Left lung (tissue), 14 donors: ENCODE measurements at places on chromosomes 5 and 9. TPM values are rescaled to one million over a fixed set of nuclear protein-coding genes. Genes with fewer than 3 reads are reported as not detected.

GRCh38 chr5:112143690-112144089 lies 275.4 kb downstream of the EPB41L4A start:
- no peak overlapping the region for H3K27ac ChIP-seq
- no peaks in the 10 kb centered on the region for H3K27me3 ChIP-seq
- H3K4me1 ChIP-seq = peaks cover 6% of the 10 kb centered on the region

GRCh38 chr5:119897537-119898370 lies 268.4 kb downstream of the FAM170A start:
- peaks cover 2% of the 10 kb centered on the region for H3K4me1 ChIP-seq
- no peak overlapping the region for H3K27ac ChIP-seq
- DNase-seq = no peak
- no peaks in the 10 kb centered on the region for H3K36me3 ChIP-seq

- H3K36me3 ChIP-seq = no peaks in the 10 kb centered on the region
- H3K4me1 ChIP-seq = peaks cover 26% of the 10 kb centered on the region
- H3K27me3 ChIP-seq = no peaks in the 10 kb centered on the region
- peak overlapping the region; percentile 93 for H3K27ac ChIP-seq
Measured at GRCh38 chr5:154753792-154754191, 1.4 kb upstream of the LARP1 start.

DNA sequence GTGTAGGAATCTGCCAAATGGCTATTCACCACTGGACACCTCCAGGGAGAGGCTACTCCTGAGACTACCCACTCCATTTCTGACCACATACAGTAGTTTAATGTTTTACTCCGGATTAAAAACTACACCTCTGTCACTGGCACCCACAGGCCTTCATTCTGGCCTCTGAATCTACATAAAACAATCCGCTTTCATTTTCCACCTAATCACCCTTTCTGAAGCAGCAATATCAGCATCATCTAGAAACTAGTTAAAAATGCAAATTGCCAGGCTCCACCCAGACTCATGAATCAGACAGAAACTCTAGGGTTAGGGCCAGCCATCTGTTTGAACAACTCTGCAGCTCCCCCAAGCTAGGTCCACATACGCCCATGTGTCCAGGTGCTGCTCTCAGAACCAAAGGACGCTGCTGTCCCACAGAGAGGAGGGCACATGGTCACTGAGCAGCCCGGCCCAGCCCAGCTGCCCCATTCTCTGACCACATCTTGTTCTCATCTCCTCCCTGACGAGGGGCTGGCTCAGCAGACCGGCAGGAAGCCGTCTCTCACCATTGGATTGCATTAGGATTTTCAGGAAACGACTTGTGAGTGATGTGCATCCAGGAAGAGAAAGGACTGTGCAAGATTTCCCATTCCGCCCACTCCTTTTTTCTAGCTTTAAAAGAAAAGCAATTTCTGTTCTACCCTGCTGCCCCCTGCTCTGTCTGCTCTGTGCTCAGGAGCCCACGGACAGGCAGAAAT lies 34.7 kb downstream of the ADAM19 start:
- H3K4me3 ChIP-seq = no peak overlapping the region
- H3K27me3 ChIP-seq = no peaks in the 10 kb centered on the region
- DNase-seq = no peak
- peak overlapping the region; percentile 81 for H3K27ac ChIP-seq
- peaks cover 26% of the 10 kb centered on the region for H3K4me1 ChIP-seq

GRCh38 chr5:152427721-152428120 lies 22.6 kb upstream of the NMUR2 start:
- H3K4me3 ChIP-seq = no peak overlapping the region
- no peak for DNase-seq

DNA sequence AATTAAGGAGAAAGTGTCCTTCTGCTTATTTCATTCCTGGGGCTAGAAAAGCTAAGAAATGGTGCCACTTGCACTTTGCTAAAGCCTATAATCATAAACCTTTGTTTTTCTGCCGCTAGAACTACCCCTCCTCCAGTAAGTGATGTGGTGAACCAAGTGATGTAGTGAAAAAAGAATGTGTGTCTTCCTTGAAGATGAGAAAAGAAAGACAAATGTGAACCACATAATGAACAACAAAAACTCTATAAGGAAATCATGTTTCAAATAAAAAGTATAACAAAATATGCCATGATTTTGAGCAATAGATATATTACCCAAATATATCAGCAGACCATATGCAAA lies 179.0 kb upstream of the SGCD start:
- H3K4me3 ChIP-seq = no peak overlapping the region
- H3K27me3 ChIP-seq = no peaks in the 10 kb centered on the region
- H3K36me3 ChIP-seq = no peaks in the 10 kb centered on the region
- no peaks in the 10 kb centered on the region for H3K4me1 ChIP-seq
- no peak overlapping the region for H3K27ac ChIP-seq

- no peak overlapping the region for H3K27ac ChIP-seq
- DNase-seq = no peak
Measured at GRCh38 chr5:28748446-28748845, 1710.1 kb upstream of the CDH9 start.

DNA sequence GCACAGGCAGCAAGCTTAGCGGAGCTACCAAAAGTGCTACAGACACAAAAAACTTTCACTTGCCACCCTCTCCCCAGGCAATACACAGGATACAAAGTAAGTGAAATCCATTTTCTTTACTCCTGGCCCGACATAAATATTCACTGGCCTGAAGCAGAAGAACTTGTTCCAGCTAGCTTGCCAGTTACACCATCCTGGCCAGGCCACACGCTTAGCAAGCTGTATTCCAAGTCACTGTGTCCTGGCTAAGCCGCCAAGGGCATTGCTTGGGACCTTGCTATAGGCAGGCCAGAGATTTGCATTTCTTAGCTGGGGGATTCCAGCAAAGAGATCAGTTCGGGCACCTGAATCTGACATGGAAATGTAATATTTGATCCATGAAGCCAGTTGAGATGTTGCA lies 71.0 kb upstream of the SLC1A3 start:
- H3K4me1 ChIP-seq = no peaks in the 10 kb centered on the region
- H3K27ac ChIP-seq = no peak overlapping the region
- no peaks in the 10 kb centered on the region for H3K27me3 ChIP-seq

GRCh38 chr5:73303148-73304079 lies 130.4 kb downstream of the TMEM174 start:
- H3K4me1 ChIP-seq = peaks cover 9% of the 10 kb centered on the region
- H3K27ac ChIP-seq = no peak overlapping the region
- H3K27me3 ChIP-seq = peaks cover 76% of the 10 kb centered on the region
- DNase-seq = no peak
- no peak overlapping the region for H3K4me3 ChIP-seq
- no peaks in the 10 kb centered on the region for H3K36me3 ChIP-seq

GRCh38 chr5:53779541-53779981 lies 219.1 kb downstream of the NDUFS4 start:
- no peaks in the 10 kb centered on the region for H3K27me3 ChIP-seq
- H3K36me3 ChIP-seq = no peaks in the 10 kb centered on the region
- no peak for DNase-seq
- no peak overlapping the region for H3K4me3 ChIP-seq
- peak overlapping the region; percentile 33 for H3K27ac ChIP-seq
- H3K4me1 ChIP-seq = no peaks in the 10 kb centered on the region

DNA sequence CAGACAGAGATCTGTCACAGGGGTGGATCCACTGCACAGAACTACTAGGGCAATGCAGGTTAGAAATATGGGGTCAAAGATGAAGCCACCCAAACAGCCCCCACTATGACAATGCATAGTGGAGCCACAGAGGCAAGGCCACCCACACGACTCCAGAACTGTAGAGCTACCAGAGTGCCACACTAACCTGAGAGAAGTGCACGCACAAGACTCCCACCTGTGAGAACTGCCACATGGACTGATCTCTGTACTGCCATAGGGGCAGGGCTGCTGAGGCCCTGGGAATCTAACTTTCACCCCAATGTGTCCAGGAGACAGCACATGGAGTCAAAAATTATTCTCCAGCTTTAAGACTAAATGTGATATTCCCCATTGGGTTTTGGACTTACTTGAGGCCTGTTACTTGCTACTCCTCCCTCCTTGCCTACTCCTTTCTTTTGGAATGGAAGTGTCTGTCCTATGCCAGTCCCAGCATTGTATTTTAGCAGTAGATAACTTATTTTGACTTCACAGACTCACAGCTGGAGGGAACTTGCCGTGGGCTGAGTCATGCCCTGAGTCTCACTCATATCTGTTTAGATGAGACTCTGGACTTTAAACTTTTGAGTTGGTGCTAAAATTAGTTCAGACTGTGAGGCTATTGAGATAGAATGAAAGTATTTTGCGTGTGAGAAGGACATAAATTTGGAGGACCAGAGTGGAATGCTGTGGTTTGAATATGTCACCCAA lies 853.3 kb downstream of the MAT2B start:
- H3K27me3 ChIP-seq = no peaks in the 10 kb centered on the region
- no peaks in the 10 kb centered on the region for H3K36me3 ChIP-seq
- H3K4me1 ChIP-seq = no peaks in the 10 kb centered on the region
- H3K4me3 ChIP-seq = no peak overlapping the region
- no peak overlapping the region for H3K27ac ChIP-seq

GRCh38 chr5:39977066-39977655 lies 552.4 kb upstream of the DAB2 start:
- no peaks in the 10 kb centered on the region for H3K36me3 ChIP-seq
- H3K4me1 ChIP-seq = no peaks in the 10 kb centered on the region
- H3K4me3 ChIP-seq = no peak overlapping the region
- H3K27ac ChIP-seq = no peak overlapping the region

DNA sequence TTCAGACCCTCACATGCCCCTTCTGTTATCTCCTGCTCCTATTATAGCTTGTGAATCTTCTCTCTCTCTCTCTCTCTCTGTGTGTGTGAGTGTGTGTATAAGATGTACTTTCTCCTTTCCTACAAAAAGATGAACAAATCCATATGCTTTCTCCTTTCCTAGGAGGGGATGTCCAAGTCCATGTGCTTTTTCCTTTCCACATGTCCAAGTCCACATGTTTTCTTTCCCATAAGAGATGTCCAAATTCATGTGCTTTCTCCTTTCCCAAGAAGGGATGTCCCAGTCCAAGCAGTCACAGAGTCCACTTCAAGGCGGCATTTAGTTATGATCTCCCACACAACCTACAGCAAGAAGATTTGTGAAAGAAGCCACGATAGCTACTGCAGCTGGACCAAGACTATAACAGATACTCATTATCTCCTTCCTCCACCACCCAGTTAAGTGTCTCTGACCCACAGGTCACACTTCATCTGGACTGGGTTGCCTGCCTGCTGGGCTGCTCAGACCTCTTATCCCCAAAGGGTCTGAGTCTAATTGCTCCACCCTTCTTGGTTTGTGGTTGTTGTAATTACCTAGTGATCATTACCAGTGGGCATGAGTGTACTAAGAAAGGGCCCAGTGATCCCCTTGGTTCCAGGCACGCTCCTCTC lies 18.4 kb upstream of the FOXI1 start:
- H3K27ac ChIP-seq = no peak overlapping the region
- peaks cover 43% of the 10 kb centered on the region for H3K36me3 ChIP-seq
- H3K27me3 ChIP-seq = no peaks in the 10 kb centered on the region
- no peak for DNase-seq
- no peaks in the 10 kb centered on the region for H3K4me1 ChIP-seq

DNA sequence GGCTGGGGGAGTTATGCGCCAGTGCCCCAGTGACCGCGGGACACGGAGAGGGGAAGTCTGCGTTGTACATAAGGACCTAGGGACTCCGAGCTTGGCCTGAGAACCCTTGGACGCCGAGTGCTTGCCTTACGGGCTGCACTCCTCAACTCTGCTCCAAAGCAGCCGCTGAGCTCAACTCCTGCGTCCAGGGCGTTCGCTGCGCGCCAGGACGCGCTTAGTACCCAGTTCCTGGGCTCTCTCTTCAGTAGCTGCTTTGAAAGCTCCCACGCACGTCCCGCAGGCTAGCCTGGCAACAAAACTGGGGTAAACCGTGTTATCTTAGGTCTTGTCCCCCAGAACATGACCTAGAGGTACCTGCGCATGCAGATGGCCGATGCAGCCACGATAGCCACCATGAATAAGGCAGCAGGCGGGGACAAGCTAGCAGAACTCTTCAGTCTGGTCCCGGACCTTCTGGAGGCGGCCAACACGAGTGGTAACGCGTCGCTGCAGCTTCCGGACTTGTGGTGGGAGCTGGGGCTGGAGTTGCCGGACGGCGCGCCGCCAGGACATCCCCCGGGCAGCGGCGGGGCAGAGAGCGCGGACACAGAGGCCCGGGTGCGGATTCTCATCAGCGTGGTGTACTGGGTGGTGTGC lies at the start of gene RXFP3:
Gene RXFP3 (plus strand): TSS at position 6 of the 636 bp plus-strand sequence. CDS start 355 bp downstream, at position 361.
- H3K4me3 ChIP-seq = peak within 1 kb of the TSS; percentile 15
- no peaks in the 10 kb centered on the region for H3K36me3 ChIP-seq
- H3K27ac ChIP-seq = no peak within 1 kb of the TSS
- peaks cover 72% of the 10 kb centered on the region for H3K27me3 ChIP-seq
- peaks cover 12% of the 10 kb centered on the region for H3K4me1 ChIP-seq

DNA sequence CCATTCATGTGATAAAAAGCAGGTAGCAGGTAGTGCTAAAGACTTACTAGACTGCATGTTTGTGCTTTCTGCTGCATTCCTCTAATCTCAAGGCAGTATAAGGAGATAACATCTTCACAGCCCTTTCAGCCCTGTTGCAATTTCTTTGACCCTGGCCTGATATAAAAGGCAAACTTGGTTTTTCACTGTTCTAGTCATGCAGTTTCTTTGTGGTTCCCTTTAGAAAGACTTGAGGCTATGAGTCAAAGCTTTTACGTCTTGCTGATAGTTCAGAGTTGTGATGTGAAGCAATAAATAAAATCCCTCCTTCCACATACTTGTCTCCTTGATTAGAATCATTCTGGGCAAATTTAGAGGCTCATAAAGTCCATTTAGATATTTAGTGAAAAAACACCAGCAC lies 88.6 kb upstream of the CDKN2B start:
- peak overlapping the region; percentile 16 for H3K27ac ChIP-seq
- H3K36me3 ChIP-seq = no peaks in the 10 kb centered on the region
- no peak for DNase-seq
- no peaks in the 10 kb centered on the region for H3K4me1 ChIP-seq
- no peaks in the 10 kb centered on the region for H3K27me3 ChIP-seq
- H3K4me3 ChIP-seq = no peak overlapping the region

DNA sequence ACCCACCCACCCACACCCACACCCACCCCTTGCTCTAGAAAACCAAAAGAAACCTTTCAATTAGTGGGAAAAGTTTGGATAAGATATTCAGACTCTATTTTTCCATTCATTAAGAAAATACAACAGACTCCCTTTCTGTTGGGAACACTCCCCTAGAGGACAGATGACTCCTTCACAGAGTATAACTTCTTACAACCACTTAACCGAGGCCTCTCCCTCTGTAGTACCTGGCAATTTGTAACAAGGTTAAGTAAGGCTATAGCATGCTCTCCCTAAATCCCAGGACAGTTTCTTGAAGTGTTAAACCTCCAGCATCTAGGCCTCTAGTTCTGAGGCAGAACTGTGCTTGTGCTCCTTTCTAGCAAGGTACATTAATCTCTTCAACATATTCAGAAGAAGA lies 75.9 kb upstream of the NR5A1 start:
- H3K4me1 ChIP-seq = no peaks in the 10 kb centered on the region
- DNase-seq = no peak

GRCh38 chr5:19047277-19047676 lies 940.7 kb downstream of the CDH18 start:
- no peak overlapping the region for H3K27ac ChIP-seq
- no peak for DNase-seq
- no peak overlapping the region for H3K4me3 ChIP-seq
- no peaks in the 10 kb centered on the region for H3K36me3 ChIP-seq
- H3K27me3 ChIP-seq = no peaks in the 10 kb centered on the region

GABRA1 gene
- 0.35 TPM for polyA plus RNA-seq

P4HA2 gene
- 28.6 TPM for polyA plus RNA-seq

DMGDH gene
- 3.1 TPM for polyA plus RNA-seq

CCDC107 gene
- polyA plus RNA-seq = 11.3 TPM

OMD gene
- polyA plus RNA-seq = 0.67 TPM

NUTM2G gene
- polyA plus RNA-seq = 1.7 TPM

PTPRD gene
- polyA plus RNA-seq = 167 TPM

CCDC171 gene
- 11.0 TPM for polyA plus RNA-seq

OR1L8 gene
- 0.24 TPM for polyA plus RNA-seq

PLAC8L1 gene
- 1.1 TPM for polyA plus RNA-seq

RASGRF2 gene
- polyA plus RNA-seq = 1.7 TPM
